ENCODE measurements at places on chromosomes 3 and 15.

- DNase-seq, result no peak
These were observed 201.6 kb upstream of the RGMA start for GRCh38 chr15:93290618-93290946.

- DNase-seq, result no peak
These were observed 785.6 kb downstream of the NTRK3 start for GRCh38 chr15:87470923-87471322.

- DNase-seq, result no peak
These were observed 219.3 kb upstream of the COL8A1 start for GRCh38 chr3:99419116-99419515.

GRCh38 chr15:63145426-63145825, 11.9 kb downstream of the RPS27L start:
- DNase-seq, result no peak

GRCh38 chr3:101942356-101942755, 93.0 kb downstream of the NFKBIZ start:
- no peak for DNase-seq
